ENCODE measurements at places on chromosomes 1 and 21.

DNA sequence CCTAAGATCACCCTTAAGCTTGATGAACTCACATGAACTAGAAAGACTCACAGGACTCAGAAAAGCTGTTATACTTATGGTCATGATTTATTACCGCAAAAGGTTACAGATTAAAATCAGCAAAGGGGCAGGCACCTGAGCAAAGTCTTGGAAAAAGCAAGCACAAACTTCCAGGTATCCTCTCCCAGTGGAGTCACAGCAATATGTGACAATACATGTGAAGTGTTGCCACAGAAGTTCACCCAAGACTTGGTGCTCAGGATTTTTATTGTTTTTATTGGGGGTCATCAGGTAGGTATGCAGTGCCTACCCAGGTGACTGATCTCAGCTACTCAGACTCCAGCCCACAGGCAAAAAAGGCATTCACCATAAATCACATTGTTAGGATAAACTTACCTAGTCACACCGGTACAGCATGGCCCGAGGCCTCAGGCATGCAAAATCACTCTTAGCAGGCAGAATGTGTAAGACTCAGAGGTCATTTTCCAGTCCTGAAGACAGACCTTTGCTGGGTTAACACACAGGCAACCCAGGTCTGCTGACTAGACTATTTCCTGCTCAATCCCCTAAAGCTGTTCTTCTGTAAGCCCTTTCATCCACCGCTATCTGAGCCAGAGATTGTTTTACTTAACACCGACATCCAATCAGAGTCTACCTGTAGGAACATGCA lies 55.6 kb downstream of the SSX2IP start:
- DNase-seq, result no peak

GRCh38 chr1:158212320-158212719 lies 31.6 kb downstream of the CD1D start:
- no peak for DNase-seq

DNA sequence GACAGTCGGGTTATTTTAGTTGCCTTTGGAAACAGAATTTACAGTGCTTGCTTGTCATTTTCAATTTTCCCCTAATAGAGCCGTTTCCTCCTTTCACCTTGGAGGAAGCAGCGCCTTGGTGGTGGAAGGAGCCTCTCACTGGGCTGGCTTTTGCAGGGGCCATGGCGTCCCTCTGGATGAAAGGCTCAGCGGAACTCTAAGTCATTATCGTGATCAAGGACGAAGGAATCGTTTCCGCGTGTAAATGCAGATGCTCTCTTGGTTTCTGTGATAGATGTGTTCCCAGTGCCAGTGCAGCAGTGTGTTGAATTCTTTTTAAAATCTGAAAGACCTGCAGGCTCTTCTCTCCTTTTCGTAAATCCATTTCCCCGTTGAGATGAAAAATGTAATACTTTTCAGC lies 126.2 kb upstream of the LMO4 start:
- no peak for DNase-seq

- no peak for DNase-seq
These were observed 25.3 kb upstream of the RCAN3 start for GRCh38 chr1:24477309-24477708.

DNA sequence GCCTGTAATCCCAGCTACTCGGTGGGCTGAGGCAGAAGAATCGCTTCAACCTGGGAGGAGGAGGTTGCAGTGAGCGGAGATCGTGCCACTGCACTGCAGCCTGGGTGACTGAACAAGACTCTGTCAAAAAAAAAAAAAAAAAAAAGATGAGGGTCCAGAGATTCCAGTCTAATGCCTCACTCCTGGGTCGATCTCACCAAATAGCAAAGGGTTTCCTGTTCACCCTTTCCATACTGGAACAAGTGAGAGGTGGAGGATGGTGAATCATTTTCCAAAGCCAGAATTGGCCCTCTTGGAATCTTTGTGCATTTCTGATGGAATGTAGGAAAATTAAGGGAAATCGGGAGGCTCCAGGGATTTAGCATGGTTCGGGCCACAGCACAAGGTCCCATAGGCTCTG lies 58.1 kb upstream of the ZNF648 start:
- DNase-seq, result no peak

DNA sequence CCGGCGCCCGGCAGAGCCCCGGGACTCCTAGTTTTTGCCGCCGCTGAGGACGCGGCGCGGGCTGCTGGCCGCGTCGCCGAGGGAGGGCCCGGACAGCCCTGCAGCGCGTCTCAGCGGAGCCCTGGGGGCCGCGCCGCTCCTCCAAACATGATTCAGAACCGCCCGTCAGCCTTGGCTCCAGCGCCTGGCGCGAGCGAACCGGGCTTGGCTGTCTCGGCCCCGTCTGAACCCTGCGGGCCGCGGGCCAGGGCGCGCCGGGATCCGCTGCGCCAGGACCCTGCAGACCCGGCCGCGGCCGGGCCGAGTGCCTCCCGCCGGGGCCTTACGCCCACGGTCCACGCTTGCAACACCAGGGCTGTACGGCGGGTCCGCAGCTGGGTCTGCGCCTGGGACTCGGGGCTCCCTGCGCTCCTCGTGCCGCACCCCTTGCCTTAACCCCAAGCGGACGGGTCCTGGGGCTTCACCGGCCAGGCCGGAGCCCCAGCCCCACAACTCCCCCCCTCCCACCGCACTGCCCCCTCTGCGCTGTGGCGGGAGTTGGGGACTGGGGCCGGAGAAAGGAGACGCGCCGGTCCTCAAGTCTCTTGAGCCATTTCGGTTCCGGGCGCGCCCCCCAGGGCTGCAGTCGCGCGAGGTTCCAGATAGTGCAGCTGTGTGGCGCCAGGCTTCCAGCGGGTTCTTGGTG lies 48.4 kb upstream of the CD34 start:
- no peak for DNase-seq

DNA sequence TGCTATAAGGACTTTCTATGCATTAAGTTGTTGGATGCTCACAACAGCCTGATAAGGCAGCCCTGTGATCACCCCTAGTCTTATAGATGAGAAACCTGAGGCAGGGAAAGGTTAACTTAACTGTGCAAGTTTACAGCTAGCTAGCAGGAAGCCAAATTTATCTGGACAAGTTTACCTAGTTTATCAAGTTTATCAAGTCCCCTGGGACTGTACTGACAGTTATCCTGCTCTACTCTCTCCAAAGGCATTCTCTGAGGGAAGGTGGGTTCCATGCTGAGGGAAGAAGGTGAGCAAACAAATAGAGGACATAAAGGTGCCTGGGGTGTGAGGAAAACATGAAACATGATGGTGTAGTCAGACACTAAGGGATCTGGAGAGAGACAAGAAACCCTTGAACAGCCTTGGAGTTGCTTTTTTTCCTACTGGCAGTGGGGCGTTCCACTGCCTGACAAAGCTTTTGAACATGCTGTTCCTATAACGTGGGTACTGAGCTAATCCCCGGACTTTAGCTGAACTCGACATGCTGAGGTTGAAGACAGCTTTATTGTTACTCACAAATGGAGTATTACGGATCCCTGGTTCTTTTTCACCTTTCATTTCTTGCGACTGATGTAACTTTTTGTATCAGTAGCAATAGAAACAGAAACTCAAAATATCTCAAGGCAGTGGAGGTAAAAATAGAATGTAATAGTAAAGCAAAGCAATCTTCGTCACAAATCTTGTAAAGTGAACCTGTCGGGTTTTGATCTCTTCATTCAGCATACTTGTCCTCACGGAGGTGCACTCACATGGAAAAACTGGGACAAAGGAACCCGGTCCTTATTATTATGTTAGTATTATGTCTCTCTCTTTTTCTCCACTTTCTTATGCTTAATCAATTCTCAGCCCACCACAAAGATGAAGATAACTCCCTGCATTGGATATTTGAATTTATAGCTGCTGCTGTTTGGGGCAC lies 42.4 kb upstream of the ESRRG start:
- no peak for DNase-seq

GRCh38 chr1:190000365-190000872 lies 477.2 kb downstream of the BRINP3 start:
- DNase-seq, result no peak

GRCh38 chr1:210250665-210250997 lies 18.0 kb downstream of the SERTAD4 start:
- no peak for DNase-seq

GRCh38 chr1:101407505-101408211 lies 170.8 kb downstream of the S1PR1 start:
- DNase-seq, result no peak

- DNase-seq, result no peak
These were observed 3.1 kb downstream of the PBX1 start for GRCh38 chr1:164562061-164562460.

DNA sequence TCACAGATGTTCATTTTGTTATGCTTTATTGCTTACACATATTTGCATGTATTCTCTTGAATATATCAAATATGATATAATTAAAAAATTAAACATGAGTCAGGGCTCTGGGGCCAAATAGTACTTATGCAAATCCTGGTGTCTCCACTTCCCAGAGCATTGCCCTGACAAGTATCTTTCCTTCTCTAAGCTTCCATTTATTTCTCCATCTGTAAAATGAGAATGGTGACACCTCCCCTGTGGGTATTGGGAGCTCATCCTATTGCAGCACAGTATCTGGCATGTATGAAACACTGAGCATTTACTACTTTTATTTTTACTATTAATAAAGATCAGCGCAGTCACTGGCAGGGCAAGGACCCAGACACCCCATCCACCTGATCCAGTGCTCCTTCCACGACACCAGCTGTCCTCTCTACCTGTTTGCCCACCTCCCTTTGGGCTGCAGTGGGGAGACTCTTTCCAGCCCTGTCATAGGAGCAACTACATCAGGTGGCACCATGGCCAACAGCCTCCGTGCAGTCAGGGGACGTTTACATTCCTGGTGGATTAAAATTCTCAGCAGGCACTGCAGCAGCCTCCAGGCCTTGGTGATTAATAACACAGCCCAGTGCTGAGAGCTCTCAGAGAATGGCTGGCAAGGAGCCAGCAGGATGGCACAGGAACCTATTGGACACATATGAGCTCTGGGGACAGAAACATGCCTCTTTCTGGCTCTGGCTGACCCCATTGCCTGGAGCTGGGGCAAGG lies 113.0 kb downstream of the DMRTB1 start:
- no peak for DNase-seq

- no peak for DNase-seq
These were observed 219.1 kb upstream of the ZC3H12A start for GRCh38 chr1:37255136-37255795.

DNA sequence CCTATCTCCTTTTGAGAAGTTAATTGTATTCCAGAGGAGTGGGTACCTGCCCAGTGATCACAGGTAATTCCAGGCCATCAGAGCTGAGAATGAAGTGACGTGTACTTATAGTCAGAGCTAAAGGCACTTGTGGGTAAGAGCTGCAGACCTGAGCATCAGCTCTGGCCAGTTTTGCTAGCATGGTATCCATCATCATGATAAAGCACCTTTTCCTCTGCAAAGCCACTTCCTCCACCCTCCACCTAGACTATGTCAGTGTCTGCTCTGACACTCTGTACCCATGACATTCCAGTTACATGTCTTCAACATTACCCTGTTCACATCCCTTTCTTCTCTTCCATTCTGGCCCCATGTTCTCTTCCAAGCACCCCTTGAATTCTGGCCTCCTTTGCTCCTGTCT lies 157.3 kb downstream of the GRIK3 start:
- DNase-seq, result no peak

GRCh38 chr1:100575406-100575805 lies 37.5 kb downstream of the GPR88 start:
- DNase-seq, result no peak

DNA sequence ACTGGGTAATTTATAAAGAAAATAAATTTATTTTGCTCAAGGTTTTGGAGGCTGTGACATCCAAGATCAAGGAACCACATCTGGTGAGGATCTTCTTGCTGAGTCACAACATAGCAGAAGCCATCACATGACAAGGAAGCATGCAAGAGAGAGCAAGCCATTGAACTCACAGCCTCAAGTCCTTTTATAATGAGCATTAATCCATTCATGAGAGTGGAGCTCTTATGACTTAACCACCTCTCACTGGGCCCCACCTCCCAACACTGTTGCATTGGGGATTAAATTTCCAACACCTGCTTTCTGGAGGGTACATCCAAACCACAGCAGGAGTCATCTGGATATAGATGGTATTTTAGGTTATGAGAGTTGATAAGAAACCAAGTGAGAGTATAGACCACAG lies 20.6 kb upstream of the EGLN1 start:
- DNase-seq, result no peak

DNA sequence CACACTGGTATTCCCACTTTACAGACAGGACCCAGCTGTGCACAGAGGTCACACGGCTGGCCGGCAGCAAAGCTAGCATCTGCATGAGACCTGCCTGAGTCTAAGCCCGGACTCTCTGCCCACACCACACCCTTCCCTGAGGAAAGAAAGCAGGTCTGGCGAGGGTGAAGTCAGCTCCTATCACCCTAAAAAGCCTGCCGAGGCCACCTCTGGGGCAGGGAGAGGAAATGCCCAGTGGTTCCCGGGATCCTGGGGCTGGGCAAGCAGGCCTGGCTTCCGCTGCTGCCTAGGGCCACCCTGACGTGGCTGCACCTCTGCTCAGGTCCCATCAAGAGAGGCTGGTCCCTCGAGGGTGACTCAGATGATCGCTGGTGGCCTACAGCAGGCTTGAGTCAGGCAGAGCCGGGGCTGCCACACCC lies 42.2 kb downstream of the RAP1GAP start:
- no peak for DNase-seq

GRCh38 chr21:34544032-34544496 lies 32.1 kb upstream of the KCNE1 start:
- peak; percentile 5 for DNase-seq

DNA sequence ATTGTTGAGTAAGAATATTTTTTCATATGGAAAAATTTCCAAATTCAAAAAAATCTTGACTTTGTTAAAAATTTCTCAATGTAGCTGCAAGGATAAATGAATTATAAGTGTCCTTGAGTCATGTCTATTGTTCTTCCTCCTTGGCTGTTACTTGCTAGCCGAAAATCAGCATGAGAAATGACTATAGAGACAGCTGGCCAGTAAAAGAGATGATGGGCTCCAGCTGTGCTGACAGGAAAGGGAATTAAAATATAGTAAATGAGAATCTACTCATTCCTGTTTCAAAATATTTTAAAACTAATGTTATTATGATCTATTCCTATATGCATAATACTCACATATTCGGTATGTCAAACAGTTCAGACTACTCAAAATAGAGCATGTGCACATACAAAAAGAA lies 1292.6 kb downstream of the BRINP3 start:
- DNase-seq, result no peak

- no peak for DNase-seq
These were observed 81.4 kb downstream of the NENF start for GRCh38 chr1:212514056-212514614.

GRCh38 chr1:6509919-6510291 lies 18.4 kb upstream of the PLEKHG5 start:
- DNase-seq, result no peak

GRCh38 chr1:79711001-79711431 lies 704.5 kb upstream of the ADGRL4 start:
- no peak for DNase-seq
